NCI-H774 (cell line): ENCODE measurements at places on chromosomes 6 and 20.

DNA sequence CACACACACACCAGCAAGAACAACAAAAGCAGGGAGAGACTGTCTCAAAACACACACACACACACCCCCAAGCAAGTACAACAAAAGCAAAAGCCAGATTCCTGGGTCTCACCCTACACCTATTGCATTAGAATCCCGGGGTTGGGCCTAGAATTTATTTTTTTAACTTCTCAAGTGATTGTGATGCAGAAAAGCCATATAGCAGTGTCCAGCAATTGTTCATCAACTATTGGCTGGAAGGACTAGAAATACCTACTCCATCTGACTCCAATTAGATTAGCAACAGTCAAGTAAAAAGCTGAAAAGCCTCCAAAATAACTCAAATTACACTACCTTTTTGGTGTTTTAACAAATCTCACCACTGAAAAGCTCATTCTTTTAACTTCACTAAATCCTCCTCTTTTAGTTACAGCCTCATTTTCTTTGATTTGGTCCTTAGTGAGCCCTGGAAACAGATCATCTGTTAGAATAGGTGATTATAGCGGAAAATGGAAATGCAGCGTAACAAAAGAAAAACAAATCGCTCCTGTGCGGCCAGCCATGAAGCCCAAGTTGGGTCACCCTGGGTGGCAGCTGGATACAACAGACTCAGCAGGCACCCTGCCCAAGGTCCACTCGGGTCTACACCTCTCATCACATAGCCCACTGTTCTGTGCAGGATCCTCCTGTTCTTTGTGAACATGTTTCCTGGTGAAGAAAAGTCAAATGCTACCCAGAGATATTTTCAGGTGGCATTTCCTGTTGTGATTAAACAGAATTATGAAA is 38.7 kb downstream of the STAU1 start:
- DNase-seq = no peak

DNA sequence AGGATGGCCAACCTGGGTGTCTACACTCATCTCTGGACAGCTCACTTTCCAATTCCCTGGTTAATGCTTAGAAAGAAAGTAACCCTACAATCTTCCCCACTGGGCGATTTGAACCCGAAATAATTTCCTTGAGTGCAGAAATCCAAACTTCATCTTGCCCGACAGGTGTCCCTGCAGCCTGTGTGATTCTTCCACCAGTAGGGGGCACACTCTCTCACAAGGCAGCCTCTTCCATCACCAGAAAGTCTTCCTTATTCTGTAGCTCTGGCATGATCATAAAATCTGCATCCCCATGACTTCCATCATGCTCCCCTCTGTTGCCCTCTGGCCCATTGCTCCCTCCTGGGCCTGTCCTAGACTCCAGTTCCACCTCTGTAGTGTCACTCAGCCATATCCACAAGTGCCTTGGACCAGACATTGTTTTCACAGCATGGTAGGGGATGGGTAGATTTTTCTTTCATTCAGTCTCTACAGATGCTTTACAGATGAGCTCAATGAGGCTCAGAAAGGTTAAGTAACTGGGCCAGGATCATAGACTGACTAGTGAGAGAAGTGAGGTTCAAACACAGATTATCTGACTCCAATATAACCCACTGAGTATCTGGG is 170.4 kb upstream of the SPTLC3 start:
- no peak for DNase-seq

DNA sequence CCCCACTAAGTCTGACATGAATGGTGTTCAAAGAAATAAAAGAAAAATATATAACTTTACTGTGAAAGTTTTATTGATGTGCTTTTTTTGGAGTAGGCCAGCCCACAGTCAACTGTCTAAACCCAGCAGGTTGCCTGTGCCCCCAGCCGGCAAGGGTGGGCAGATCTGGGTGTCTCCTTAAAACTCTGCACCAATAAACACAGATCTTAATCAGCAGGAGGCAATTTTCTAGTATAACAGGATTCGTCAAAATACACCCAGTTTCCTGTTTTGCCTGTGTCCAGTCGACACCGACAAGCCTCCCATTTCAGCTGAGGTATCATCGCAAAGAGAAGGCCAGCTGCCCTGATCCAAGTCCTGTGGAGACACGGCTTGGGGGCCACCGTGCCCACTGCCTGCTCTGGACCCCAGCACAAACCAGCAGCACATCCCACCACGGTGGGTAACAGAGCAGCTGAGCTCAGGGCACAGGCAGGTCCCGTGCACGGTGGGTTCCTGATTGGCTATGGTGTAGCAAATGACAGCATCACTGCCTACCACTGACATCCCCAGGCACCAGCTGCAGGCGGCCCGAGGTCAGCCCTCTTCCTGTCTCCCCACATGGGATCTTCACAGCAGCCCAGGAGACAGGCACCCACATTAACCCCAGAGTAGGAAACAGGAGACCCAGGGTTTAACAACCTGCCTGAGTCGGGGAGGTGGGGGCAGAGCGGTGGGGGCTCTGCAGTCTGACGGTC is 15.7 kb downstream of the BMP7 start:
- no peak for DNase-seq

GRCh38 chr20:50759678-50760077 is 28.3 kb downstream of the PARD6B start:
- no peak for DNase-seq

- DNase-seq = no peak
Observed at GRCh38 chr6:47403056-47403455, 74.5 kb upstream of the CD2AP start.

DNA sequence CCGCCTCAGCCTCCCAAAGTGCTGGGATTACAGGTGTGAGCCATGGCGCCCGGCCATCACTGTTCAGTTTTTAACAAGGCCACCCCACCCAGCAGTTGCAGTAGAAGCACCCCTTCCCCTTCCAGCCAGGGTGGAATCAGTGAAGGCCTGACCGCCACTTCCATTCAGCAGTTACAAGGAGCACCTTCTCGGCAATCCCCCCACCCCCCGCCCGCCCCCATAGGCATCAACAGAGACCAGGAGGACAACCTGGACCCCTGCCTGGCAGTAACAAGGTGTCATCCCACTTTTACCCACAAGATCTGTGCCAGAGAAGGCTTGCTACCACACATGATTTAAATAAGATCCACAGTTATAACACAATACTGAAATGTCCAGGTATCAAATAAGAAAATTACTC is 23.1 kb downstream of the NCR2 start:
- DNase-seq = no peak

DNA sequence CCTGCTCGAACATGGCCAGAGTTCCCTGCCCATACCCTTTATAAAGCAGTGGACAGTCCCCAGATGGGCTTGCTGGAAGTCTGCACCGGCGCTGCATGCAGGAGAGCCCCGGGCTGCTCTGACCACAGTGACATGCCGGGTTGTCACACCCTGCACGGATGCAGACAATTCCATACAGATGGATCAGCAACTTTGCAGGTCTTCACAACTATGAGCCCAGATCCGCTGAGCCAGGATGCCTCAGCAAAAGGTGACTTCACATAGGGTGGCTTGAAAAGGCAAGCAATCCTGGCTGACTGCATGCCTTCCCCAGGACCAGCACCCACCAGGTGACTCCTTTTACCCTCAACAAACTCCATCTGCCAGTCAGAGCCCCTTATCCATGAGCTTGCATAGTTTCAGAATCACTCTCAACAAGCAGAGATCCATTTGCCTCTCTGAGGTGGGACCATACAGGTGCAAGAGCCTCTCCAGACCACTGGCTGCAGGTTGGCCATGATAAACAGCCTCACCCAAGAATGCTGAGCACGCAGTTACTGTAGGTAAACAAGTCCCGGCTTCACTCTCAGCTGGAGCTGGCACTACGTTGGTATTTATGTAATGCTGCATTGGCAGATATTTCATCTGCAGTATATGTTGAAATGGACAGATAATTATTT is 183.0 kb upstream of the QKI start:
- no peak for DNase-seq

DNA sequence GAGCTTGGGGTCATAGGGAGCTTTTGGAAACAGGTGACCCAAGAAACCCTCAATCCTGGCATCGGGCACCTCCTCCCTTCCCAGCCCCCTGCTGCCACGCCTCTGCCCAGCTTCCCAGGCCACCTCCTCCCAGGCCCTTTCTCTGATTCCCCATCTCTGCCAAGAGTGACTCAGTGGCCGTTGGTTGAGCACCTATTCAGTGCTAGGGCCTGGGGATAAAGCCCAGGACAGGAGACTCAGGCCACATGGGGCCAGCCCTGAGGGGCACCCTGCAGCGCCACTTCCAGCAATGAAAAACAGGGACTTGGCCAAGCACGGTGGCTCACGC is 110.1 kb downstream of the ASXL1 start:
- no peak for DNase-seq

DNA sequence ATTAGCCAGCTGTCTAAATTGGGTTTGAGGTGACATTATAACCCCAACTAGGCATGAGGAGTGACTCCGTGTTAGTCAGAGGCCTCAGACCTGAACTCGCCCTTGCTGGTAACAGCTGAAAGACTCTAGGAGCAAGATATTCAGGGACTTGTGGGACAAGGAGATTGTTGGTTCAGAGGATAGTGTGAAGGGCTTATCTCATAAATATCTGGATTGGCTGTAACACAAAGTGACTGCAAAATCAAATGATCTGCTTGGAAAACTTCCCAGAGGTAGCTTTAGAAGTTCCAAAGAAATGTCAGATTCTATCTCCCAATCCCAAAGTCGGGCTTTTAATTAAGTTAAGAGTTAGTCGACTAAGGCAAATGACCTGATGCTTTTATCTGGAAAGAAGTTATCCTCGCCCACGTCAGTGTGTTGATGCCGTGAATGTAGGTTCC is 72.4 kb downstream of the TULP4 start:
- no peak for DNase-seq

DNA sequence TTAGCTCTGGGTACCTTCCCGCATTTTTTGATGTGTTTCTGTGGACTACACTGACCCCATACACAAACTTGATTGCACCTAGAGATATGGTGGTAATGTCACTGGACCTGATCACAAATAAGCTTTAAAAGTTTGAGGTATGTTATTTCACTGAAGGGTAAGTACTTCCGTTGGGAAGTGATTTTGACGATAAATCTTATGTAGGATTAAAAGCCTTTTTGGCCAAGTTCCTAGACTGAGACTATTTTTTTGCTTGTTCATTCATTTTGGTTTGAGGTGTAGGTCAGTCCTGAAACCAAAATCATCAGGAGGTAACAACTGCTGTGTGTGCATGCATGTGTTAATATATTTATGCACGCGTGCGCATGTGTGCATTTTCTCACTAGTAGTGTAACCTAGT is 336.3 kb downstream of the TFAP2A start:
- DNase-seq = no peak

- no peak for DNase-seq
Observed at GRCh38 chr6:142637624-142638351, 307.2 kb downstream of the HIVEP2 start.

- DNase-seq = no peak
Observed at GRCh38 chr20:38353316-38353715, 7.0 kb downstream of the LBP start.

- no peak for DNase-seq
Observed at GRCh38 chr20:48740712-48741111, 87.1 kb downstream of the PREX1 start.

DNA sequence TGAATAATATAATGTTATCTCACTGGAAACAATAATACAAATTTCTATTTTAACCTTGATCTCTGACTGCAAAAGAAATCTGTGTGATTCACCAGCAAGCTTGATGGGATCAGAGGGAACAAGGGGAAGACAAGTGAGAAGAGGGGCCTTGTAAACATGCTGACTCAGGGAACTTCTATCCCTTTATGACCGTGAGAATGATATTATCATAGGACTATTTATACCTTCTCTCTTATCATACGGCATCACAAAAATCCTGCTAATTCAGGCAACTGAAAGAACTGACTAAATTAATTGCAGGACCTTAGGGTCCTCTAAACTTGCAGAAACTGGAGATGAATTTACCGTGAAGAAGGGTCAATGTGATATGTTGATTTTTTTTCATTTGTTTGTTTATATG is 173.3 kb downstream of the PTPRK start:
- no peak for DNase-seq

- DNase-seq = peak; percentile 15
Observed at GRCh38 chr6:8940356-8940755, 505.0 kb upstream of the SLC35B3 start.

GRCh38 chr20:53739799-53740785 is 146.5 kb upstream of the ZNF217 start:
- DNase-seq = no peak

DNA sequence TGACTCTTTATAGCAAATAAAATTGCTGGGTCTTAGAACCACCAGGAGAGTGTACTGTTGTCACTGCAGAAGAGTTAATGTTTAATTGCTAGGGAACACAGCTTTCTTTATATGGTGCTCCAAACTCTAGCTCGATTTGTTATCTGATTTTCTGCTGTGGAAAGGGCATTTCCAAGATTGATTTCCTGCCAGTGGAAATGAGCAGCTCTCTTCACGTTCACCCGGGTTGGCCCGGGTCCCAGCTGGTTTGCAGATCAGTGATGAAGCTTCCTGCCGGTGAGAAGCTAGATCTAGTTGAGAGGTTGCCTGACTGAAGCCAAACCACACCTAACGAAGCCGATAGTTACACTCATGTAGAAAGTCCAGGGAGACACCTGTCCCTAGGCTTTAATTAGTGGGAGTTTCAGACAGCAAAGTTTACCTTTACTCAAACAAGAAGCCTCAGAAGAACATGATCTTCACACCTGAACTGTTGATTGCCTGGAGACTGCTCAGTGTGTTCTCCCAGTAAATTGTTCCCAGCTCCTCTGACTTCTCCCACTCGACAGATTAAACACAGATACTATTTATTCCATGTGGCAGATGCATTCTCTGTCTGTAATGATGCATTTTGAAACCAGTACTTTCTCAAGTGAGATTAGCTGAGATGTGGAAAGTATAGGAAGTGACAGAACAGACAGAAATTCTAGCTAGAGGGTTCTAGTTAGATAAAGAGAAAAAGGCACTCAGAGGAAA is 27.8 kb downstream of the PAQR8 start:
- peak; percentile 18 for DNase-seq

DNA sequence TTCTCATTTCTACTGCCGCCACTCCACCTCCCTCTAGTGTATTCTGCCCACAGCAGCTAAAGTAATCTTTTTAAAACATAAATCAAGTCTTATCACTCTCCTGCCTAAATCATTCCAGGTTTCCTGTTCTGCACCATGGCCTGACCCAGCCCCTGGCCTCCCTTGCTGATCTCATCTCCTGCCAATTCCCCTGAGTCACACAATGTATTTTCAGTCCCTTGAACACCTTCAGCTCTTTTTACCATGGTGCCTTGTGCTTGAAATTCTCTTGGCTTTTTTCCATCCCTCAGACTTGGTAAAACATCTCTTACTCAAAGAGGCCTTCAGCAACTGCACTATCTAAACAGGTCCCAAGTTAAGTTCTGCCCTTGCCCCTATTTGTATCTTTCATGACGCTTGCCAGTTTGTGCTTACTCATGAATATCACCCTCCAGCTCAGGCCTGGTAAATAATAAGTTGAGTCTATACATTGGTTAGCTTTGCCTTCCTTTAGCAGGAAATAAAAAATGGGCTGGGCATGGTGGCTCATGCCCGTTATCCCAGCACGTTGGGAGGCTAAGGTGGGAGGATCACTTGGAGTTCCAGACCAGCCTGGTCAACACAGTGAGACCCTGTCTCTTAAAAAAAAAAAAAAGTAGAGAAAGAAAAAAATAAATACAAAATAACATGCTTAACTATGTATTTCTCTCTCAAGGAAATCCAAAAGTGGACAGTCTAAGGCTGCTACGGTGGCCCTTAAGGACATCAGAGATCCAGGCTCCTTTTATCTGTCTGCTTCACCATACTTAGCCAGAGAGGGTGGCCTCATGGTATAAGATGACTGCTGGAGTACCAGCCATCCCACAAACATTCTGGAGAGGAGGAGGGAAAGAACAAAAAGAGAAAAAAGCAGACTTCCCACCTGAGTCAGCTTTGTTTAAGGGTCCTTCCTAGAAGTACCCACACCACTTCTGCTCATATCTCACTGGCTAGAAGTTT is 62.2 kb downstream of the ARFGEF2 start:
- no peak for DNase-seq
